EH (cell line): ENCODE measurements at places on chromosomes 11 and 22.

DNA sequence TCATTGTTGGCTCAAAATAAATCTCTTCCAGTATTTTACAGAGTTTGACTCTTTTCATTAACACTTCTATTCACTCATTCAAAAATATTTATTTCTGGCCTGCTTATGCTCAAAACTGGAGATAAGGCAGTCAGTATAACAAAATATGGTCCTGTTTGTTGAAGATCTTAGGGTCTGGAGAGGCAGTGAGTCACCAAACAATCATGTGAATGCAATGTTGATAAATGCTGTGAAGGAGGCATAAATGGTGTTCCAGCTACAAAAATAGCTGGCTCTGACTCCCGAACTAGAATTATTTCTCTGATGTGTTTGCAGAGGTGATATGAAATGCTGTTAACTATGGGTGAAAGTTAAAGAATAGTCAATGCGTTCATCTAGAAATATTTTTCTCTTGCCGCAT lies 390.6 kb downstream of the AASDHPPT start:
- DNase-seq = peak; percentile 70

GRCh38 chr22:35522225-35523149 lies 18.1 kb upstream of the RASD2 start:
- no peak for DNase-seq

GRCh38 chr11:35029979-35030682 lies 108.8 kb upstream of the CD44 start:
- peak; percentile 76 for DNase-seq

- no peak for DNase-seq
These were observed 26.7 kb downstream of the ALKBH3 start for GRCh38 chr11:43907028-43907975.

DNA sequence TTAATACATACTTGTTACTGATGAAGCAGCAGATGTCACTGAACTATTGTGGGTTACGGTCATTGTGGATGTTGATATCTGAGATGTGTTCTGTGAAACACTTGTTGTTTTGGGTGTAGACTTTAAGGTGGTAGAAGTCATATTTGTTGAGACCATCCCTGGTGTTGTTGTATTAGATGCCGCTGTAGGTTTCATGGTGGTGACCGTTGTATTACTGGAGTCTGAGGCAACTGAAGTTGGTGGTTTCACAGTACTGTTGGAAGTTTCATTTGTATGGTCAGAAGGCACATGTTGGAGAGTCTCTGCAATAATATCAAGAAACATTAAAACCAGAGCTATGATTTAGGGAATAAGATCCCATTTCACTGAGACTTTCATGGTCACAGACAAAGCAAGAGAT lies 50.7 kb downstream of the TMEM123 start:
- no peak for DNase-seq

GRCh38 chr22:45310331-45310976 lies 720 bp downstream of the FAM118A start:
- no peak for DNase-seq

DNA sequence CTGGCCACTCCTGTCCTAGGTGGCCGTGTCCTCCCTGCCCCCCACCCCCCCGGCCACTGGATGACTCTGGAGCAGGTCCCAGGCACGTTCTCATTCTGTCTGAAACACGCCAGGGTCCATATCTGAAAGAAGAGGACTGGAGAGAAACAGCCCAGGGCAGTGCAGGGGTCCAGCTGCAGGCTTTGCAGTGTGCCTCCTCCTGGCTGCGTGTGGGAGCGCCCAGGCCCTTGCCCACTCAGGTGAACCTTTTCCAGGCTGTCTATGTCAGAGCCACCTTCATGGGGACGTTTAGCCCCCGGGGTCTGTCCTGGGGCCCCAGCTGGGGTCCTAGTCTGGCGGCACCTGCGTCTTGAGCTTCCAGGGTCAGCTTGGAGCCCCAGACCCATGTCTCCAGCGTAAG lies 15.6 kb downstream of the GRAMD4 start:
- peak; percentile 28 for DNase-seq

DNA sequence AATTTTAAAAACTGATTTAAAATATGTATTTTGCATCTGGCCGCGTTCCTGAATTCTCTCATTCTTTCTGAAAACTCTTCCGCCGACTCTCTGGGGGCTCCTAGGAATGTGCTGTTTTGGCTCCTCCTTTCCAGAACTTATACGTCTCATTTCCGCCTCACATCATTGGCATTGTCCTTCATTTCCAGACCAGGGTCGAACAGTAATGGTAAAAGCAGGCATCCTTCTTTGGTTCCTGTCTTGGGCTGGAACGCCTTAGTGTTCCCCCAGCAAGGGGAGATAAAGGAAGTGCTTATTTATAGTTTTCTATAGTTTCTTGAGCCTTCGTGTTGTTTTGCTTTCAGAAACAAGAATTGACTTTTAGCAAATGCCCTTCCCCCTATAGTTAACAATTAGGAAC lies 10.9 kb upstream of the TNNT3 start:
- DNase-seq = no peak

GRCh38 chr22:45008751-45009605 lies 827 bp downstream of the PHF21B start:
- DNase-seq = peak; percentile 7

- DNase-seq = no peak
These were observed 89.5 kb downstream of the KCNQ1 start for GRCh38 chr11:2534134-2534956.

- DNase-seq = peak; percentile 23
These were observed 29.0 kb upstream of the NAP1L4 start for GRCh38 chr11:3021125-3021524.

DNA sequence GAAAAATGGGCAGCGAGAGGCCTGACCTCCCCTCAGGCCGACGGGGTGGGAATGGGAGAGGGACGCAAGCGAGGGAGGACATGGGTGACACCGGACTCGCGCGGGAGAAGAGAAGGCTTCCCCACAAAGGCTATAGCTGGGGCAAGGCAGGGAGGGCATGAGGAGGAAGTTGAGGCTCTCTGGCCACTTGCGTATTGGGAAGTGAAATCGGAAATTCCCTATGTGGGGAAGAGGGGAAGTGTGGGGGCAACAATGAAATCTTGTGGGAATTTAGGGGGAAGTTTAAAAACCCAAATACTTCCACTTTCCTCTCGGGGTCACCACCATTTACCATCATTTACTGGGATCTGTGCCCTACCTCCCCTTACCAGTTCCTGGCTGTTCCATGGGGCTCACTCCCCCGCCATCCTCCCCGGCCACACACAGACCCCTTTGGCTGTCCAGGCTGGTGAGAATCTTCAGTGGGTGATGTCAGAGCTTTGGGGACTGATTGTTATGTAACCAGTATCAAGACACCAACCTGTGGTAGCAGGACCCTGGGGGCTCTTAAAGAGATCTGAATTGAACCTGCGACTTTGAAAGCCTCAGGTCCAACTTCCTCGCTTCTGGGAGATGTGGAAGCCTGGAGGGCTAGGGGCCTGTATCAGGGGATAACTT lies 951 bp upstream of the EHD1 start:
- DNase-seq = no peak

DNA sequence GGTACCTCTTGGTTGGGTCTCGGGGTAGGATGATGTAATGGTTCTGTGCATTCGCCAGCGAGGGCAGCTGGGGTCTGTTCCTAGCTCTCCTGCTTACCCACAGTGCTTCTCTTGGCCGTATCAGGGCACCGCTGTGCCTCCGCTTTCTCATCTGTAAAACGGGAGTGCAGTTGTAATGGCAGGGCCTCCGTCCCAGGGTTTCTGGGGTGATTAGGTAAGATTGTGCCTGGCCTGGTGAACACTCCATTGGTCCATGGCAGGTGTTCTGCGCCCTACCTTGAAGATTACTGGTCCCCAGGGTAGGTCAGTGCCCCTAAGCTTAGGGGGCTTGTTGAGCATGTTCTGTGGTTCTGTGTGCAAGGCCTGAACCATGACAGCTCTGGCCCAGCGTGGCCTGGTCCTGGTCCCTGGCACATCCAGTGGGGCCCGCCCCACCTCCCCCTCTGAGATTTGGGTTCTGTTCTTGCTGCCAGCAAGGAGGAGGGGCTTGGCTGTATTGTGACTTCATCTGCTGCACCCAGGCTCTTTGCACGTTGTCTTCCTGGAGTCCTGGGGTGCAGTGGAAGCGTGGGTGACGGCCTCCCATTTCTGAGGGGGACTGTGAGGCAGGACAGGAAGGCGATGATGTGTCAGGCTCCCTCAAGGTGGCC lies 4.9 kb downstream of the MYRF start:
- no peak for DNase-seq

DNA sequence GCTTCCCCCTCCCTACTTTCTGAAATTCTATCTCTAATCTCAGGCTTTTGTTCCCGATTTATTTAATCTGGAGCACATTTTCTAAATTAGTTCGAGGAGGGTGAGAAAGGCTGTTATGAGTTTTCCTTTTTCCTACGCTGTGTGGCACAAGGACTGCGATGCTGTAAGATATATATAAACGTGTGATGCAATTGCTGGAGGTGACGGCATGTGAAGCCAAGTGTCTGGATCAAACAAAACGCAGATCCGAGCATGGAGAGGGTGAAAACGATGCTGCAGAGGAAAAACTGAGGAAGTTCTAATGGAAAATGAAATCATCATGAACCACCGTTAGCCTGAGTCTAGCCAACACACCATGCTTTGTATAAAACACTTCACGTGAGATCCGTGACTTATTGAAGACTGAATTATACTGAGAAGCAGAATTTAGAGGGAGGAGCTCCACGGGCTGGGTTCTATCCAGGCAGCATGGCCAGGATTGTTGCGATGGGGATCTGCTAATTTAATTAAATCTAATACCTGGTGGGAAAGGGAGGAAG lies 4.4 kb downstream of the PKNOX2 start:
- DNase-seq = no peak

DNA sequence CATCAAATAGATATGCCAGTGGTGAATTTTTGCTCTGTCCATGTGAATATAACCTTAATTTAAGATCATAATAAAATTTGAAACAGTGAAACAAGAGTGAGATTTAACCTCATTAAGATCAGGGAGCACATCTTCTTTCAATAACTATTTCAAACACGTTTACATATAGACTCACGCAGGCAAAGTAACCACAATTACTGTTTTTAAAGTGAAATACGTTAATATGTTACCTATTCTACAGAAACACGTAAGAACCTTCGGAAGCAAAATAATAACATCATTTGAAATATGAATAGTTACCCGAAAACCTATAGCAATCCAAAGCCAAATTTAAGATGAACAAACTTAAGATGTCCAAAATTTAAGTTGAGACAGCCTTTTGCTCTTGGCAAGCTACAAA lies 136.2 kb upstream of the ZC3H12C start:
- no peak for DNase-seq

- DNase-seq = no peak
These were observed 38.0 kb downstream of the CPT1A start for GRCh38 chr11:68803766-68804165.

- DNase-seq = no peak
These were observed 5.2 kb downstream of the C22orf31 start for GRCh38 chr22:29056472-29056871.

- DNase-seq = no peak
These were observed 1.2 kb upstream of the SMIM35 start for GRCh38 chr11:118087931-118088330.

GRCh38 chr11:102177974-102178631 lies 67.9 kb downstream of the YAP1 start:
- DNase-seq = peak; percentile 90

DNA sequence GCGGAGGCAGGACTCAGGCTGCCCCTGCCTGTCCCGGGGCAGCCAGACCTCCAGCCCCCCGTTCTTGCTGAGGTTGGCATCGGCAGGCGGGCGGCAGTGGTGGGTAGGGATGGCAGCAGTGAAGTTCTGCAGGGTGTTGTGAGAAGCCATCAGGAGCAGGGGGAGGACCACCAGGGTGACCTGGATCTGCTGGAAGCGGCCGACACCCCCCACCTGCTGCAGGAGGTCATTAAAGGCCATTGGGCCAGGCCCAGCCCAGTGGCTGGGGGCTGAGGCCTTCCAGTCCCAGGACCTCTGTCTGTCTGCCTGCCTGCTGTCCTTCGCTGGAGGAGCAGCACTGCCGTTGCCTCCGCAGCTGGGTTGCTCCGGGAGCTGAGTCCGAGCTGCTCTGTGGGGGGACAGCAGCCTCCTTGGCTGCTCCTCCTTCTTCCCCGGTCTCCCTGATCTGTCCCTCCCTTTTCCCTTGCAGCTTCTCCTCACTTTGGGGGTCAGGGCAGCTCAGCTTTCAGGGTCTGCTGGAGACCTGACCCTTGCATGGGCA lies at the start of gene SLC22A6:
Gene SLC22A6 (minus strand): TSS at position 517 of the 541 bp plus-strand sequence. CDS start 277 bp downstream, at position 240.
- no peak for DNase-seq

GRCh38 chr11:60316317-60316716 lies 10.7 kb upstream of the MS4A6E start:
- DNase-seq = no peak

GRCh38 chr22:41620589-41621098 lies at the start of gene DESI1:
TSS of gene DESI1 (minus strand) at chr22:41621043. CDS start at chr22:41620839, 204 bp downstream.
- DNase-seq = no peak

DNA sequence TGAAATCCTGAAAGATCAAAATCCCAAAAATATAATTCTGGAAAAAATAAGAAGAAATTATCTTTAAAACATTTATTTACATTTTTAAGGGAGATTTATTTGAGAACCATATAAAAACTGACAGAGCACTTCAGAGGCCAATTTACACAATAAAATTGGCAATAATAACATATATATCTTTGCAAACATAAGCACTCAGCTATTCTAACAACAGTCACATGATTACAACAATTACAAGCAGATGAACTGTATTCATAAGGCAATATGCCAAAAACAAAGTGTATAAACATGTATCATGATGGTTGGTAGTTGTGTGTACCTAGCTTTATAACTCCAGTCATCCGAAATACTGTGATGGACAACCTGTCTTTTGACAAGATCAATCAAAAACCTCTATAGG lies 17.7 kb upstream of the RASSF10 start:
- no peak for DNase-seq

- DNase-seq = peak; percentile 66
These were observed 16.0 kb downstream of the FZD4 start for GRCh38 chr11:86938900-86939880.

DNA sequence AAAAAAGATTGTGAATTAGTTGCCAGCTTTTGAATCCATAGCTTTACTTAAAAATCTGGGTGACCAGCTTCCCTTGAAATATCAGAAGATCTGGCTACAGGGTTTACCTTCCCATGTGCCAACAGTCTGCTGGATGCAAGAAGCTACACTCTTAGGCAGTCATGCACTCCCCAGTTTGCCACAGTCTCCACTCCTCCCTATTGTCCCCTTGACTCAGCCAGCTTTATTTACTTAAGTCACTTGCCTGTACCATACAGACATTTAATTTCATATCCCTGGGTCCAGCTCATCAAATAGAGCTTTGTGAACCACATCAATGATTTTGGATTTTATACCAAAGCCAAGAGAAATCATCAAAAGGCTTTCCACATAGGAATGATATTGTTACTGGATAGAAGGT lies 12.2 kb downstream of the MCHR1 start:
- no peak for DNase-seq

GRCh38 chr11:10908215-10908951 lies 50.5 kb upstream of the ZBED5 start:
- DNase-seq = peak; percentile 99

- no peak for DNase-seq
These were observed 28.6 kb upstream of the PRAME start for GRCh38 chr22:22587577-22588188.
